Stimulated activated memory B cell treated with anti-CD40 and anti-IgM and Interleukin-4, amounts not matched to agents 10 μg/mL and 1 μg/mL and 100 μg/mL, for 72 hours (primary cell): ENCODE measurements at places on chromosomes 6 and 20.

- no peak for ATAC-seq
Observed at GRCh38 chr6:47276377-47276776, 33.3 kb downstream of the TNFRSF21 start.

DNA sequence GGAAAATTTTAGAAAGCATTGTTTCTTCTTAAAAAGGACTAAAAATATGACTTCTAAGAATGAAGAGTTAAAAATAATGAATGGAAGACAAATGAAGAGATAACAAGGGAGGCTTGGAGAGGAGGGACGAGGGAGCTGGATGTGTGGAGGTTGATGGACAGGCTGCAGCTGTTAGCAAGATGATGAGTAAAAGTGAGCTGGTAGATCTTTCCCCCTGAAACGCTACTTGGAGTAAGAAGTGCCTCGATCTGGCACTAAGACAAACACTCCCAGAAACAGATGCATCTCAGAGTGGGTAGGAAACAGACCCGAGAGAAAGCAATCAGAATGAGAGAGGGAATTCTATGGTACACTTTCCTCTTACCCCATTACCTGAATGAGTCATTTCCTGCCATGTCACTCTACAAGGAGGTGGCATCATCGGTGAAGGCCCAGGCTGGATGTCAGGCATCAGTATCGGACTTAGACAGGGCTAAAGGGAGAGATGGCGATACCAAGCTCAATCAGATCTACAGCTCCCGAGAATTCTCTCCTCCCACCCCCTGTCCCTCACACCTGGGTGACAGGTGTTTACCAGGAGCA is 154.1 kb upstream of the BMP2 start:
- no peak for ATAC-seq

GRCh38 chr20:6418732-6419131 is 295.9 kb upstream of the FERMT1 start:
- ATAC-seq: no peak

DNA sequence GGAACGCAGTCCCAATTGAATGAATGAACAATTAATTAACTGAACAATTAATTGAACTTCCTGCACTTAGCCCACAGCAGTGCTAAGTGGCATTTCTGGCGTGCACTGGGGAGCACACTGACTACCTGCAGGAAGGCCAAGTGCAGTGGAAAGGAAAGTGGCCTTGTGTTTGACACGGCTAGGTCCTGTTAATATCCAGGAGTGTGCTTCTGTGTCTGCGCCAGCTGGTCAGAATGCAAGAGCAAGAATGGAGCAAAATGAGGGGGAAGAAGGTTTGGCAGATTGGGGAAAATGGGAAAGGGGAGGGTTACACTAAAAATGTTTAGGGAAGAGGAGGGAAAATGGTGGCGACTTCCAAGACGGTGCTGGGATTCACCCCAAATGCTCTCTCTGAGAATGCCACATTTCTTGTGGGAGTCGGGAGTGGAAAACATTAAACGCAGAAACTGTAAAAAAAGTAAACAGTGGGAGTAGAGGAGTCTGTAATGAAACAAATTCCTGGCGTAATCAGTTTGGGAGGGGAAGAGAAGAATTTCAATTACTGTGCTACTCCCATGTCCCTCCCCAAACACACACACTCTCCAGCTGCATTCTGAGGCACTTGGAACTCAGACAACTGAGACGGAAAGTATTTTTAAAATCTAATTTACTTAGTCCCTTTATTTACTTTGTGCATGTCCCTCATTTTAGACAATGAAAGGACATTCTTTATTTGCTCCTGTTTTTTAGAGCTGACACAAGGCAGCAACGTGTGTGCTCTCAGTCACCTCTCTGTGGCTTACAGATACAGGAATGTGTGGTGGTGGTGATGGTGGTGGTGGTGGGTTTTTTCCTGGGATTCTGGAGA is 64.1 kb downstream of the CLIC5 start:
- no peak for ATAC-seq

DNA sequence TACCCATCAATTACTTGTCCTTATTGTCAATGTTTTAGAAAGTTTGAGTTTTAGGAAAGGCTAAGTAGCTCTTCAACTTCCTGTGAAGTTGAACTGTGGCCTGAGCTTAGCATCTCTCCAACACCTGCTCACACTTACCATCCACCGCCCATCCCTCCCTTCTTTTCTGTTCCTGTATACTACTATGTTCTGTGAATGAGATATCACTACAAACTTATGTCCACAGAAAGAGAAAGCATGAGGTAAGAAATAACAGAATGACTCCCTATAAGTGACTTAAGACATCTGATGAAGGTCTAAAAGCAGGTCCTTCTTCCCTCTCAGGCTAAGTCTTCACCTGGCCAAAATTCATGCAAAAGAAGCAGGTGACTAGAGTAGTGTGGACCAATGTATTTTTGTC is 246.3 kb upstream of the PREP start:
- ATAC-seq: no peak

DNA sequence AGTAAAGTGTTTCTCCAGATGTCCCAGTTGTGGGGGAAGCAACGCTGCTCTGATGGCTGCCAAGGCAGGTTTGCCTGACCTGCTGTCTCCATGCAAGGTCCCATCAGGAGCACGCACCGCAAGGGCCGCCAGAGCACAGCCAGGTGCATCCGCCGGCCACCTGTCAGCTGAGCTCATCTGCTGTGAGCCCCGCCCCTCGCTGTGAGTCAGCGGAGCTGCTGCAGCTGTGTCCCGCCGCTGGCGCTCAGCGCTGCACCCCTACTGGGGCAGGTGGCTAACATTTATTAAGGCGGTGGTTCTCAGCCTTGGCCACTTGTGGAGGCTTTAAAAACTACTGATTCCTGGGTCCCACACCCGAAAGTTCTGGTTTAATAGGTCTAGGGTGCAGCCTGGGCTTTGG is 225.7 kb downstream of the UST start:
- peak; percentile 97 for ATAC-seq

- ATAC-seq: no peak
Observed at GRCh38 chr6:114579486-114579885, 236.7 kb upstream of the HS3ST5 start.

DNA sequence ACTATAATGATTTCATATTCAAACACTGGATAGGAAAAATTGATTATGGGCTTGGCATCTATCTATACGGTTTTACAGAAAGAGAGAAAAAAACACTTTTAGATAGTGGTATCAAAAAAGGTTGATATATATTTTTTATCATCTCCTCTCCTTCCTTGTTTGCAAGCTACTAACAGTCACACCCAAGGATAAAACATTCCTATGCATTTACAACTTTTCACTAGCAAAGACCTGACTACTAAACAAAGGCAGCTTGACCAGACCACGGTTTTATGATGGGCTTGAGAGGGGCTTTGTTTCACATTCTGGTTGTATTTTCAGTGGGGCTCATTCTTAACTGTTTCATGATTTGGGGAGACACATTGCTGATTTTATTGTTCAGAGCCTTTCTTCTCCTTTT is 477.6 kb upstream of the CITED2 start:
- no peak for ATAC-seq

DNA sequence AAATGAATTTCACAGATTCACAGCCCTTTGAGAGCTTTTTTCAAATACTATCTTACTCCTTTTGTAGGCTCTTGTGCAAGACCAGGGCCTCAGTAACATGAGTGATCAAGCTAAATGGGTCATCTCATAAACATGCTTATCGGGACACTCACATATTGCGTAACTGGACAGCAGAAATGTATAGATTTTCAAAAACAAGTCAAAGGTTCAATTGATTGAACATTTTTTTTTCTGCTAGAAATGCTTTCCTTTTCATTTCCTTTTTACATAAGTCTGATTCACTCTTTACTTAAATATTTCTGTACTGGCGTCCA is 8.7 kb upstream of the SALL4 start:
- no peak for ATAC-seq

GRCh38 chr6:50961611-50962010 is 142.9 kb downstream of the TFAP2B start:
- no peak for ATAC-seq

DNA sequence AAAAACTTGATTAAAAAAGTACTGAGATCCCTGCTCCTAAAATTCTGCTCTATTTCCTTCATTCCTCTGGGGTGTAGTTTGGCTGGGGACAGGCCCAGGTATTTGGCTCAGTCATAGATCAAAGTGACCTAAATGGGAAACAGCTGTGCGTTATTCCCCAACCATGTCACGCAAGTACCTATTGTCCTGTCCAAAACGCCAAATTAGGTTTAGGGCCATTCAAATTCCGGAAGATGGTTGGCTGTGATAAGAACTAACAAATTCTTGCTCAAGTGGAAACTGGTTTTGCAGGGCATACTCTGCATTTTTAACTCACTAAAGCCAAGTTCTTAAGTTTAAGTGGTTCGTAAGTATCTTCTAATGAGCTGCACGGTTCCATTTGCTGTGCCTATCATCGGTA is 147.6 kb upstream of the TMEM170B start:
- no peak for ATAC-seq

- ATAC-seq: no peak
Observed at GRCh38 chr6:109305028-109305427, 77.2 kb downstream of the CD164 start.

- no peak for ATAC-seq
Observed at GRCh38 chr6:14670806-14671205, 553.2 kb downstream of the CD83 start.

GRCh38 chr20:3077618-3078134 is 6.3 kb downstream of the OXT start:
- no peak for ATAC-seq

GRCh38 chr6:139981768-139982181 is 607.3 kb upstream of the CITED2 start:
- no peak for ATAC-seq

DNA sequence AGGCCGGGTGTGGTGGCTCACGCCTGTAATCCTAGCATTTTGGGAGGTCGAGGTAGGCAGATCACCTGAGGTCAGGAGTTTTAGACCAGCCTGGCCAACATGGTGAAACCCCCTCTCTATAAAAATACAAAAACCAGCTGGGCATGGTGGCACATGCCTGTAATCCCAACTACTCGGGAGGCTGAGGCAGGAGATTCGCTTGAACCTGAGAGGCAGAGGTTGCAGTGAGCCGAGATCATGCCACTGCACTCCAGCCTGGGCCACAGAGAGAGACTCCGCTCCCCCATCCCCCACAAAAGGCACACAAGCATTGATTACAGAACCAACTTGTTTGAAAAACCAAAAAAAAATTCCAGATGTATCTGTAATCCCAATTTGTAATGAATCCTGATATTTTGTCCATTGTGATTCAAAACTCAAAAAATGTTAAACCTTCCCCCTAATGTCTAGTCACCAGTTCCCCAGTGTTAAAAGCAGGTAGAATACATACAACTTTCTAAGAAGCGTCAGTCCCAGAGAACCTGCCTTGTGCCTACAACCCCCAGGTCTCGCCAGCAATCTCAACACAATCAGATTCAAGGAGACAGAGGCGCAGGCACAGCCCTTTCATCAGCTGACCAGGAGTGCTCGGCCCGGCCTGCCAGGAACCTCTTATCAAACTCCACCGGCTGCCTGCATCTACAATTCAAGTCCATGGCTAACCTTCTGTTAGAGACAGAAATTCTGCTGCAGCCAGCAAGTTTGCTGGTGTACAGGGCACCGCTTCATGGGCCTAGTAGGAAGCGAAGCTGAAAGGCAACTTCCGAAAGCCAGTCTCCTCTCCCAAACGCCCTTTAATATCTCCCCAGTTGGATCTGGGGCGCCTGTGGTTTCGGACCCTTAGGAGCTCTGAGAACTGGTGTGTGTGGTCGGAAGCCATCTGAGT is 2.1 kb downstream of the EZR start:
- no peak for ATAC-seq

DNA sequence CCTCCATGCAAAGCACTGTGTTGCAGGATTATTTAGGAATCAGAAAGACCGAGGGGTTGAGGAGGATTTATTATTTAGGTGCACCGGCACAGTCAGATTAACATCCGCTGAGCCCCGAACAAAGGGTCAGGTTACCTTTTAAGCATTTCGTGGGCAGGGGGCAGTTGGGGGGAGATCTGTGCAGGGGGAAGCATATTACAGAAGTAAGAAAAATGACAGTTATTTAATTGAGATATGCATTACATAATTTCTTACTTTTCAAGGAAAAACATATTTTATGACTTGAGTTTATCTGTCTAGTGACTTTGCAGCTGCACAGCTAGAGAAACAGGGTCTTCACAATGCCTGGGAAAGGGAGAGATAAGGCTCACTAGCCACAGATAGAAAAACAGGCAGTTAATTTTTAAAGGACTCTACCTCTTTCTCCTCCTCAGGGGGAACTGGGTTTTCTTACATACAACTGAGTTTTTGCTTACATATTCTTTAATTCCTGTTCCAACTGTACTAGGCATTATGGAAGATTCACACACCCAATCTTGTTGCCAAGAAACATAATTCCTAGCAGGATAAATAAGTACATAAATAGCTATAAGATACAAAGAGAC is 1.7 kb upstream of the HINT3 start:
- no peak for ATAC-seq

- ATAC-seq: no peak
Observed at GRCh38 chr6:103042336-103042735, 1648.8 kb downstream of the GRIK2 start.
